Endothelial cell (in vitro differentiated cells): ENCODE measurements at places on chromosomes 12 and 14.
A peak's percentile ranks its signal among the peaks of the same experiment; 100 is the strongest.

DNA sequence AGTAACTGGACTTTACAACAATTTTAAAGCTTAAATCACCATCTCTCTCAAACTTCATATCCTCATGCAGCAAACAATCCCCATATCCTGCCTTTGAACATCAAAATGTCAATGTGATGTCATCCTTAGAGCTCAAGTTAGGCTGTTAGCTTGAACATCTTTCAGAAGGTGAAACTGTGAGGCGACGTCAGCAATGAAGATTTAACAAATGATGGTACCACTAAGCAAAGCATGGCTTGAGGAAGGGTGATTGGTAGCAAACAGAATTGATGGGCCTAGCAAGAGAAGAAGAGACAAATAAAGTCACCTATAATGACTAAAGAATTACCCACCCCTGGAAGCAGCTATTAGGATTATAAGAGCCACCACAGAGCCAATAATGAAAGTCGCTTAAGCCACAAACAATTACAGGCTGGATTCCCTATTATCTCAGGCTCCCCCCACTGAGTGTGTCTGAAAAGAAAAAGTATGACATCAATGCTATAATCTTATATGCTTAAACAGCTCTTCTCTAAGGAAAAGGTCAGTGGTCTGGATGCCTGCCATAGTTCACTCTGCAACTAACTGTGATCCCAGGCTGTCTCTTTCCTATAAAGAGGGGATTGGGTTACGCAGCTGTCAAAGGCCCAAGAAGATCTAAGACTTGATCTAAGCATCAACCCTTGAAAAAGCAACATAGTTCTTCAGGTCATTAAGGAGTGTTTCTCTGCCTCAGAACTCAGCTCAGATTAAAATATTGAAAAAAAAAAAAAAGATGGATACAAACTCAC, 18.1 kb downstream of the EGLN3 start:
- DNase-seq = no peak

GRCh38 chr12:94182986-94183707, 34.8 kb downstream of the PLXNC1 start:
- DNase-seq = no peak

DNA sequence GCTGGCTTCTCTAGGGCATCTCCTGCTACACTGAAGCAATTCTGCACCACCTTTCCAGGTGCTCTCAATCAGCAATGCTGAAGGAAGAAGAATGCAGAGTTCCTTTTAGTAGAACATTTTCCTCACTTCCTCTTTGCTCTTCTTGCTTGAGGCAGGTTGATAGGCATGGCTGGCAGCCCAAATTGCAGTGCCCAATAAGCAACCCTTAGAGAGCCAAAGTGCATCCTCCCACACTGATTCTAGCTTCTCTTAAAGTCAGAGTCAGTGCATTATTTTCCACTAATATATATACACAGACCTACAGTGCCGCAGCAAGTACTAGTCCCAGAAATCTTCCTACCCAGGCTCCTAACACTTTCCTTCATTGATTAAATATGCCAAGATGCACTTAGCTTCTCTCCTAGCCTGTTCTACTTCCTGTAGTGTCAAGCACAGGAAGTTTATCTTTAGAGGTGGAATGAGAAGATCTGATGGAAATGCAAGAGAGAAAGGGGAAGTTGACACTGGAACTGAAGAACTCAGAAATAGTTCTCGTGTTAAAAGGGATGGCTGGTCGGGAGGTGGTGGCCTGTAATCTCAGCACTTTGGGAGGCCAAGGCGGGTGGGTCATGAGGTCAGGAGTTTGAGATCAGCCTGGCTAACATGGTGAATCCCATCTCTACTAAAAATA, 132.7 kb downstream of the SSPN start:
- no peak for DNase-seq

GRCh38 chr12:8860165-8860961, 37.9 kb downstream of the A2ML1 start:
- peak; percentile 46 for DNase-seq

- DNase-seq = no peak
These were observed 73.2 kb upstream of the VRK1 start for GRCh38 chr14:96723946-96724345.

DNA sequence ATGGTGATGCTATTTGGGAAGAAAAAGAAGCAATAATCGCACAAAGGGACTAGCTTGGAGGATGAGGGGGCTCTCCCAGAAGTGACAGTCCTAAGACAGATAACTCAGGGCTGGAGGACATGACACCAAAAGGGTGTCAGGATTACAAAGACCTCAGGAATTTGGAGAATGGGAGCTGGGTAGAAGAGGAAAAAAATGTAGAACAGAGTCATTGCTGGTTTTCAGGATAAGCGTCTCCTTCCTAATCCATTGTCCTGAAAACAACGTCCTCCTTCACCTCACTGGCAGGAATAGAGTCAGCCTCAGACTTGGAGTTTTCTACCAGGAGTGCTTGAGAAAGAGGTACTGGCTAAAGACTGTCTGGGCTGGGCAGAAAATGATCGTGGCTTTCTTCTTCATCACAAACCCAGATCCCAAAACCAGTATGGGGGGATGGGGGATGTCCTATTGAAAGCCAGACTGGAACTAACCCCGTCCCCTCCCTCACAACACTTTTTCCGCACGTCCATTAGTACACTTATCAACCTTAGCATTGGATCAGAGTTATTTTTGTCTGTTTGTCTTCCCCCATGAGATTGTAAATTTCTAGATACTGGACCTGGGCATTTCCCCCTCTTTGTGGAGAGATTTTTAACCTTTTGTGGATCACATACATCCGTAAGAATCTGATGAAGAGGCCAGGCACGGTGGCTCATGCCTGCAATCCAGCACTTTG, 14.3 kb downstream of the B4GALNT3 start:
- no peak for DNase-seq

DNA sequence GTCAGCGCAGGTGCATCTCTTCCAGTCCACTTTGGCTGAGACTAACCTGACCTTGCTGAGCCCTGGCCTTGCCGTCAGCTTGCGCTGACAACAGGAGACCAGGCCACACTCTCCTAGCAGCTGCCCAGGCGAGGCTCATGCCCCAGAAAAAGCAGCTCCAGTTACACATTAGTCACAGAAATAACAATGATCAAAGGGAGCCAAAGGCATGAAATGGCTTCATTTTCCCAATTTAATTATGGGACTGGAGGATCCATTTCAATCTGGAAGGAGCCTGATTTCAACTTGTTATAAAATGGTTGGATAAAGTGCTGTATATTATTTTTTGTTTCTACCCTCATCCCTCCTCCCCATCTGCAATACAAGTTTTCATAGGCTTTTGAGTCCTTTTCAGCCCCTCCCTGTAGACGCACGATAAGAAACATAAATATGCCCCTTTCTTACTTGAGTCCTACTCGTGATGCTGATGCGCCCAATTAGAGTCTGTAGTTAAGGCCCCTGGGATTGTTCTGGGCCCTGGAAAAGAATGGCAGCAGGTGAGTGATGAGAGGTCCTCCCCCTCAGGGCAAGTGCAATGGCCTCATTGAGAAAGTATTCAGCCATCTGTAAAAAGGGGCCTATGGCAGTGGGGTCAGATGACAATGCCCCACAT, 376.0 kb downstream of the C12orf75 start:
- no peak for DNase-seq

DNA sequence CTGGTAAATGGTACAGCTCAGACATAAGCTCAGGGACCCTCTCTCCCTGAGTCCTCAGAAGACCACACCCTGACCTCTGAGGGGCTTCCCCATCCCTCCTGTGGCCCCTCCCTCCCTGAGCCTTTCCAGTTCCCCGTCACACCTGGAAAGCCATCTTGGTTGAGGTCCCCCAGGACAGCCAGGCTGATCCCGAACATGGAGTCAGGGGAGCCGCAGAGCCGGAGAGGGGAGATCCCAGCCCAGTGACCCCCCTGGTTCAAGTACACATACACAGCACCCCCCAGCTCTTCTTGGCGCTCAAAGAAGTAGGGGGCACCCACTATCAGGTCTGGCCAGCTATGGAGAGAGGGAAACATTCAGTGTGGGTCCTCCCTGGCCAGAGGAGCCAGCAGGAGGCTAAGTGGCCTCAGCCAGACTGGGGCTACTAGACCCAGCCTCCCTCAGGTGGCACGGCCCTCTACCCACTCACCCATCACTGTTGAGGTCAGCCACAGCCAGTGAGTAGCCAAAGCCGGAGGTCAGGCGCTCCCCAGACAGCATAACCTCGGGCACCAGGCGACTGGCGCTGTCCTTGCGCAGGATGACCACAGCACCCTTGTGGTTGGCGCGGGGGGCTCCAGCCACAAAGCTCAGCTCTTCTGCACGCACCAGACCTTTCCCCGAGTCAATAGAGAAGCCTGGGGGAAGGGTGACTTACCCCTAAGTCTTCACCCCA, 9.3 kb downstream of the ITGA7 start:
- DNase-seq = no peak

GRCh38 chr14:100281286-100282082, 24.8 kb downstream of the SLC25A29 start:
- DNase-seq = no peak

DNA sequence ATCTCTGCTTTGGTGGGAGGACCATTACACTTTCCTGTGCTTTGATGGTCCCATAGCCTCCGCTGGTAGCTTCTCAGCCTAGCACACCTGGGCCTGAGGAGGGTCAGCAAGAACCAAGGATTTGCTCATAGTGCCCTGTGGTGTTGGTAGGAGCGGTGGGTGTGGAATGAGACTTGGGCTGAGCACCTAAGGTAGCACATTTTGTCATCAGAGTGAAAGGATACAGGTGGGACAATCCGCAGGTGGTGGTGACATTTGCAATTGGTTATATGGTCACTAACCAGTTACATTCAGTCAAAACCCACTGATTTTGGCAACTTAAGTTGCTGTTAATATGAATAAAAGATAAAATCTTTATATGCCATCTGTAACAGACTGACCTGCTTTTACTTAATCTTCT, 46.7 kb downstream of the TTC6 start:
- no peak for DNase-seq

DNA sequence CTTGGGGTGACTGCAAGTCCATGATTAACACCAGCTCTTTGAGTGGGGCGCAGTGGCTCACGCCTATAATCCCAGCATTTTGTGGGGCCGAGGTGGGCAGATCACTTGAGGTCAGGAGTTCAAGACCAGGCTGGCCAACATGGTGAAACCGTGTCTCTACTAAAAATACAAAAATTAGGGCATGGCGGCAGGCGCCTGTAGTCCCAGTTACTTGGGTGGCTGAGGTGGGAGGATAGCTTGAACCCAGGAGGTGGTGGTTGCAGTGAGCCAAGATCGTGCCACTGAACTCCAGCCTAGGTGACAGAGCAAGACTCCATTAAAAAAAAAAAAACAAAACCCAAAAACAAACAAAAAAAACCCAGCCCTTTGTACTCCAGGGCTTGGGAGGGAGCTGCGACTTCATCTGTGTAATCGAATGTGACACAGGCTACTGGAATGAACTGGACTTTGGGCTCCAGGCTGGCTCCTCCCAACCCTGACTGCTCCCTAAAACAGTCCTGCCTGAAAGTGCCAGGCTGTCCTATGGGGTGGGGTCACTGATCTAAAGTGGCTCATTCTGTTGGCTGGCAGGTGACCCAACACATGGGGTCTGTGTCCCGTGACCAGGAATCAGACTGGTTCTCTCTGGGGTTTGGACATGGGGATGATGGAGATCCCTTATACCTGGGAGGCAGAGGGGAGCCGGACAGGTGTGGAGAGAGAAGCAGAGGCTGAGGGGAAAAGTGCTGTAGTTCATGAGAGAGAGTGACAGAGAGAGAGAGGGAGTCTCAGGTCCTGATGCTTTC, 9.3 kb upstream of the C12orf43 start:
- no peak for DNase-seq

GRCh38 chr12:90243211-90243610, 534.6 kb upstream of the ATP2B1 start:
- no peak for DNase-seq

DNA sequence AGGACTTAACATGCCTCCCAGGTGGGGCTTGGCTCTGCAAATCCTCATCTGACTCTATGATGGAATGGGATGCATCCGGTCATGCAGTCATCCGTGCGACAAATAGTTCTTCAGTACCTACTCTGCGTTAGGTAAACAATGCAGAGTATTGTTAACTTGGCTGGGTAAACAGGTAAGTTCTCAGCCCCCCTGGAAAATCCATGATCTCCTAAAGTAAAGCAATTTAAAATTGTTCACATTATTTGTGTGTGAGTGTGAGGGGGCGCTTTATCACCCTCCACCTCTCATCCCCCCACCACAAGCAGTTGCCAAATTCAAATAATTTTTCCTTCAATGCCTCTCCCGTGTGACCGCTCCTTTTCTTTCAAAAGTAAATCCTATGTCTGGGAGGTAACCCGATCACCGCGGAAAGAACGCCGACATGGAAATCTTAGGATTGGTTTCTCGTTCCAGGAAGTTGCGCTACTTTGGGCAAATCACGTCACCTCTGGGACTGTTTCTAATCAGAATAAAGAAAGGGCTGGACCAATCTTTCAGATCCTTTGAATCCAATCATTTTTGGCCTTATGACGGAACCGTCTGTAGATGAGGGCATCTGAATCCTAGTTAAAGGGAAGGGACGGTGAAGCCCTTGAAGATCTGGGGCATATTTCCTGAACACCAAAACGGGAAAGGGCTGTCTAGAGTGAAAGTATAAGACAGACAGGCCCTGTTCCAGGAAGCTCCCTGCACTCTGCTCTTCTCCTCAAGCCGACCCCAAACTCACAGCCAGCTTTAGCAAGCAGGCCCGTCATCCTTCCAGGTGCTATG, 44.0 kb upstream of the SINHCAF start:
- peak; percentile 30 for DNase-seq
